ENCODE measurements at places on chromosomes 16 and 17. TPM values are rescaled to one million over a fixed set of nuclear protein-coding genes. Genes with fewer than 3 reads are reported as not detected.

The RNF227 gene
- total RNA-seq = 1.6 TPM

The CACNG4 gene
- 0.08 TPM for total RNA-seq

The CD19 gene
- total RNA-seq = 91.6 TPM

The NUDT7 gene
- 2.1 TPM for total RNA-seq

The CCL8 gene
- not detected for total RNA-seq

The HS3ST3A1 gene
- 0.21 TPM for total RNA-seq

The RABEP1 gene
- total RNA-seq = 60.0 TPM

Measured in GM12878 (cell line).